ENCODE measurements at places on chromosomes 6 and 20.
A peak's percentile ranks its signal among the peaks of the same experiment; 100 is the strongest.

DNA sequence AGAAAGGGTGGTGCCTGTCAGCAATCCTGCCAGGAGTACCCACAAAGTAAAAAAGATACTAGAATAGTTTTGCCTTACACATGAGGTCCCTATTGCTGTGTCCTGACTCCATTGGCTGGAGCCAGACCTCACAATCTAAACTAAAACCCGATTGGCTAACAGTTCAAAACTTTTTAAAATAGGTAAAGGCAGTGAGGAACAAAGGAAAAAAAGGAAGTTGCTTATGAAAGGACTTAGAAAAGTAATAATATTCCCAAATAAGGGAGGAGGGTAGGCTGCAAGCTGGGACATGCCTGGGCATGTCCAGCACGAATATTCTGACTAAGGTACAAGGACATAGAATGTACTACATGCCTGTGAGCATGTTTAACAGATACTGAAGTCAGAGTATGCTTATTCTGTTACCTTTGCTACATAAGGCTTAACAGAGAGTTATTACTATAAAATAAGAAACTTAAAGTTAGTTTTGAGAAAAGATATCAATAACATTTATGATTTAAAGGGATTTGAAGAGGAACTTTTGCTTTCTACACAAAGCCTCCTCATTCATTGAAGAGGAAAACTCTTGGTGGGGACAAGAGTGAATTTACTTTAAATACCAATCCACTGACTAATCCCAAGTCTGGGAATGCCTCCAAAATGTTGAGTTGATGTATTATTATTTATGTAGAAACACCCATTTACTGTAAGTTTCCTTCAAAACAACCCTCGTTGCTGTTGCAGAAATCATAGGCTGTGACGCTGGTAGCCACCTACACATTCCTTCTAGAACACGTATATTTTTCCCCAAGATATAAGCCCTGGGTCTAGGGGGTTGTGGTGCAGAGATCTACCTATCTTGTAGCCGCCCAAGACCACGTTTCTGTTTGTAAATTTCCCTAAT is 8.2 kb upstream of the MTHFD1L start:
- DNase-seq = no peak

DNA sequence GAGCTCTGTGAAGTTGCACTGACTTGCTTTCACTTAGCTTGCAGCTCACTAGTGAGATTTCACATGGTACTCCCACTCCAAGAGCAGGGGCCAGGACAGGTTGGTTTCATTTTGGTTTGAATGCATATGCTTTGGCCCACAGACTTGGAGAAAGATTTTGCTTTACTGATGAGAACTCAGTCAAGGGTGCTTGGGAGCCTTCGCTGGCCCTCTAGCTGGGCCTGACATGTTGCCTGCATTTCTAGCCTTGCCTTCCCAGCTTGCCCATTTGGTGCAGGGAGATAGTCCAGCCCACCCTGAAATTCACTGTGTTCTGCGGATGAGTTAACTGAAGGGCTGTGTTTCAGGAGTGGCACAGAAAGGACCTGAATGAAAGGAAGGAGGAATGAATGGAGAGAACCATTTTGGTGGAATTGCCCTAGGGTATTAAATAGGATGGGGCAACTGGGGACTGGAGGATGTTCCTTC is 1.9 kb downstream of the SGK1 start:
- DNase-seq = no peak

GRCh38 chr6:162675503-162675902 is 52.1 kb downstream of the PRKN start:
- DNase-seq = no peak

- no peak for DNase-seq
Measured at GRCh38 chr6:150207931-150208570, 65.2 kb downstream of the PPP1R14C start.

DNA sequence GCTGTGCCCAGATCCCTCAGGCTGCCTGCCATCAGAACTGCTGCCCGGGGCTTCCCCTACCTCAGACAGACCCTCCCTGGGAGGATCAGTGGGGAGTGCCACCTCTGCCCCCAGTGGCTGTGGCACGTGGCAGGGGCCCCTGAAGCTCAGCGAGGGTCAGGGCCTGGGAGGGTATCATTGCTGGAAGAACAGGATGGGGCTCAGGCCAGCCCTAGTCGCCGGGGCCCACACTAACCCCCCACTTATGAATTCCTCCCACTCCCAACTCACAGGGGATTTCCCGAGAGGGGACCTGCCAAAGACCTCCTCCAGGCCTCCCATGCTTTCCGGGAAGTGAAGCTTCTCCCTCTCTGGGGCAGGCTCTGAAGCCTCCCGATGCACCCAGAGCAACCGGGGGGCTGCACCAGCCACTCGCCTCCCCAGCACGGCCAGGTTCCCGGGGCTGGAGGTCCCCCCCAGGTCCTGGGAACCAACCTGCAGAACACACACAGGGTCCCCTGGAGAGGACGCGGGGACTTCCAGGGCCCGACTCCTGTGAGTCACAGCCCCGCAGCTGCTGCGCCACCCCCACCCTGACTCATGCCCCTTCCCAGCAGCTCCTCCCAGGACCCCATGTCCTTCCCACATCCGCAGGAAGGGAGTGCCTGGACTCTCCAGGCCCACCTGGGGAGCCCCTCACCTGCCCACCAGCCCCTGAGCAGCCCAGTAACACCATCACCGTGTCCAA is 2.5 kb downstream of the TNFRSF6B start:
- DNase-seq = no peak

DNA sequence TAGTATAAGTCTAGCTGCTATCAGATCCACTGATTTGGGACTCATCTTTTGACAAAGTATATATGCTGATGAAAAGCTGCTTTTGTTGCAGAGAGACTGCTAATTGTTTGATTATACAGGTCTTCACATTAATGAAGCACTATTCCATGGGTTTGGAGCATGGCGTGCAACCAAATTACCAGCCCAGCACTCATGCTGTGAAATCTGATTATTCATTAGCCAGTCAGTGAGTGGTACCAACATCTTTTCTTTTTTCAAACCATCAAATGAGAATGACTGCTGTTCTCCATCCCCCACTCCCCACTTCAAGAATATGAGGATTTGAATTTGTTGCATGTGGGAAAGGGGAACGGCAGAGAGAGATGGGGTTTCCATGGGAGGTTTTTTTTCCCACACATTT is 91.3 kb downstream of the ID4 start:
- DNase-seq = no peak

GRCh38 chr20:36467076-36467999 is 74.0 kb upstream of the MYL9 start:
- DNase-seq = no peak

- DNase-seq = no peak
Measured at GRCh38 chr6:57226221-57226620, 4.1 kb upstream of the RAB23 start.

- DNase-seq = no peak
Measured at GRCh38 chr6:166598441-166599138, 12.1 kb upstream of the RAMACL start.

- DNase-seq = no peak
Measured at GRCh38 chr20:38673725-38674091, 50.6 kb upstream of the SLC32A1 start.

DNA sequence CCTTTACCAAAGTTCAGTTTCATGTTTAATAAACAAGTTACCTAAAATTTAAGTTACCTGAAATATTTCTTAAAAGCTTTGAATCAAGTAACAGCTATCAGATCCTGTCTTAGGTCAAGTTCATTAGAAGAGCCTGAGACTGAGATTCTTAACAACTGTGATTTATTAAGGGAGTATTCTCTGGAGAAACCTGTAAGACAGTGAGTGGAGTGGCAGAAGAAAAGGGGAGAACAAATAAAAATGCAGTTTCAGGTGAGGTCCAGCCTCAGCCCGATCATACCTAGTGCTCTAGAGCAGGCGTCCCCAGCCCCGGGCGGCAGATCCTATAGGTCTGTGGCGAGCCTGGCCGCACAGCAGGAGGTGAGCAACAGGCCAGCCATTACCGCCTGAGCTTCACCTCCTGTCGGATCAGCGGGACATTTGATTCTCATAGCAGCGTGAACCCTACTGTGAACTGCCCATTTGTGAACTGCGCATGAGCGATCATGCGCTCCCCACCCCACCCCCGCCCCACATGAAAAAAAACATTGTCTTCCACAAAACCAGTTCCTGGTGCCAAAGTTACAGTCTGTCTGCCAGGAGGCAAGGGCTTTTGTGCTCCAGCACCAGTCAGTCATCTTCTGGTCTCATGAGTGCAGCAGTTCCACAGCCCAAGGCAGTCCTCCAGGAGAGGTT is 59.2 kb upstream of the ADGRB3 start:
- DNase-seq = no peak

- no peak for DNase-seq
Measured at GRCh38 chr6:127900935-127901334, at the start of gene THEMIS. TSS of gene THEMIS (minus strand) at chr6:127901058. CDS start at chr6:127900932, 126 bp downstream.

DNA sequence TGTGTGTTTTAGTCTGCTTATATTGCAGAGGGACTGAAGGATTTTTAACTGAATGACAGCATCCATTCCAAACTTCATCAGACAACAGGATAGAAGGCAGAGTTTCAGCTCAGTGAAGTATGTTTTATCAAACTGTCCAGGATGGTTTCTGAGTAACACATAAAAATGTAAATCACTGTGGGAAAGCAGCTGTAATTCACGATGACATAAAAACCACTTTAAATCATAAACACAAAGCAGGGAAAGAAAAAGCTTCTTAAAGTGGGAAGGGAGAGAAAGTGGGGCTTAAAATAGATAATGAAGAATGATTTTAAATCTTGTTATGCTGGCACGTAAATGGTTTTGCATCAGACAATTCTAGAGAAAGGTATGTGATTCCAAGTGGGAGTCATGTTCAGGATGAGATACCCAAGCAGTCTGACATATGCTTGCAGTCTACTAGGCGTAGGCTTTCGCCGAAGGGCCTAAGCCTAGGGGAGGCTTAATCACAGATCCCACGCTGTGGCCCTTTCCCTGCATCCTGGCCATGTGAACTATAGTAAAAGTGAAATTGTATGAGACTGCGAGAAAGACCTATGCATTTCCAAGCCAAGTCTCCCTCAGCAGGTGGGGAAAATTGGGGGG is 610.6 kb downstream of the PRKN start:
- DNase-seq = no peak

GRCh38 chr6:149628875-149629510 is 19.5 kb downstream of the KATNA1 start:
- DNase-seq = no peak

DNA sequence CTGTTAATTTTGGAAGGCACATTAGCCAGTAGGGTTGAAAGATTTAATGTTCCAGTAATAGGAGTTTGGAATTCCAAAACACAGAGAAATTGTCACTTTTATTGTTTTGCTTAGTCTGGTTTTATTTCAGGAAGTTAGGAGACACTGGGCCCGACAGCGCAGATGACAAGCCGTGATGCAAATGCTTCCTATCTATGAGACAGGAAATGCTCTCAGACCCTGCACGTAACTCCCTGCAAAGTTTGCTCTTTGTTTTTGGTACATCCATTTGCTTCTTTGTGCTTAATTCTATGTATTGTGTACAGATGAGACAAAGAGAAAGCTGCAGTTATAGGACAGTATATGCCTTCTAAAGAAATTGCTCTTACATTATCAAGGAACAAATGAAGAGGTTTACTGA is 201.6 kb upstream of the SGK1 start:
- DNase-seq = no peak

DNA sequence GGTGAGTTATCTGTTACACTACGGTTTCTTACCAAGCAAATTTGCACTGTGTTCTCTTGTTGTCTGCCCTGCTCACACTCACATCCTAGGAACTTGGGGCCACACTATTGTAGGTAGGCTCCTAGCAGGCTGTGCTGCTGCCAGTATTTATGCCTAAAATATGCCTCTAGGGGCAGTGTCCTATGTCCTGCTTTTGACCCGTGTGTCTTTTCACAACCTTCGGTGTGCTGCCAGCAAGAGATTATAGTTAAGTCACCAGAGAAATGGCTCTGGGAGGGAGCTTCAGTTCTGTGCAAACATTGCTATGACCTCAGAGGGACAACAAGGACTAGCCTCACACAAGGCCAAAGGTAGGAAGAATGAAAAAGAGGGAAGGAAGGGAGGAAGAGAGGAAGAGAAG is 8.9 kb upstream of the TAAR5 start:
- DNase-seq = no peak

DNA sequence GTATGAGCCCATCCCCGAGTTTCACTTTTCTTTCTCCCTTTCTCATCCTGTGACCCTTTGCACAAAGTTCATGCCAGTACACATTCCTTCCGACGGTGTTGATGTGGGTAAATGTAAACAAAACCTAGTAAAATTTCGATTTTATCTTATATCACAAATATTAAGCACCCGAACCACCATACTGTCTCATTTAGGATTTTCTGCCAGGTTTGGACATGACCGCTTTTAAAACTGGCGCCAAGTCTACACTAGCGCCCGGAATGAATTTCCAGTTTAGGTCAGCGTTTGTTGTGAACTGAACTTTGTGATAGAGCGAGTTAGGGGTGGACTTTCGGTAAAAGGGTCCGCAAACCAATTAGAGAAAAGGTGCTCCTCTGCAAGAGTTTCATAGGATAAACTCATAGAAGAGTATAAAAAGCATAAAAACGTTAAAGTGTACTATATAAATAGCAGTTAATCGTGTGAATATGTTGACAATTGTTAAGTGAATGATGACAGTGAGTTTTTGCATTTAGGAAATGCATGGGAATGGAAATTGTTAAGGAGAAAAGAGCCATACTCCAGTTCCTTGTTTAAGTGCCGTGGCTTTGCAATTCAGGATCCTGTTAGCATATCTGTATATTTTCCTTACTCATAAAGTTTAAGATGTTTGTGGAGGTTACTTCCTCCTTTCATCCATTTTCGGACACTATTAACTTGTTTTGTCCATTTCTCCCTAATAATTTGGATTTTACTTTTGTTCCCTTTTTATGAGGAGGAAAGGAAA is 937 bp downstream of the AKAP7 start:
- DNase-seq = no peak

- no peak for DNase-seq
Measured at GRCh38 chr6:46410334-46410953, 80.8 kb downstream of the RCAN2 start.

GRCh38 chr6:157763129-157763903 is 59.7 kb upstream of the SNX9 start:
- no peak for DNase-seq

- peak; percentile 63 for DNase-seq
Measured at GRCh38 chr20:62136283-62137091, 6.7 kb downstream of the PSMA7 start.

- no peak for DNase-seq
Measured at GRCh38 chr6:25971187-25971821, 8.7 kb downstream of the TRIM38 start.

- DNase-seq = no peak
Measured at GRCh38 chr6:42777126-42777822, 4.6 kb upstream of the BICRAL start.

DNA sequence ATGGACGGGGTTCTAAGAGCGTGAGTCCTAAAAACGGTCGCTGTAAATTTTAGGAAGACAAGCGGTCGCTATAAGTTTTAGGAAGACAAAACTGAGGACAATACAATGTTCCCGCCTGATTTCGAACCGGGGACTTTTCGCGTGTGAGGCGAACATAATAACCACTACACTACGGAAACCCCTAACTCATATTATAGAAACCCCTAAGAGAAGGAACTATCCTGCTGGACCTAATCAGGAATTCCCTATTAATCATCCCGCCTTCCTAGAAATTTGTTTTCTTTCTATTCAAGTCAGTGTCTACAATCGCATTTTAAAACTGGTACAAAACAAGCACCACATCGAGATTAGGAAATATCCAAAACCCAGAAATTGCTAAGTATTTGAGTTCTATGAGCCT is 183.8 kb downstream of the OR2B2 start:
- DNase-seq = no peak

- no peak for DNase-seq
Measured at GRCh38 chr6:17349427-17349826, 44.0 kb upstream of the CAP2 start.
